ENCODE measurements at places on chromosomes 4 and X.

- no peak for DNase-seq
Measured at GRCh38 chr4:102761296-102761701, 531 bp upstream of the MANBA start.

GRCh38 chr4:26566133-26566532 lies 17.8 kb upstream of the TBC1D19 start:
- DNase-seq = no peak

GRCh38 chrX:119625843-119626242 lies 19.6 kb upstream of the NKRF start:
- DNase-seq = no peak

DNA sequence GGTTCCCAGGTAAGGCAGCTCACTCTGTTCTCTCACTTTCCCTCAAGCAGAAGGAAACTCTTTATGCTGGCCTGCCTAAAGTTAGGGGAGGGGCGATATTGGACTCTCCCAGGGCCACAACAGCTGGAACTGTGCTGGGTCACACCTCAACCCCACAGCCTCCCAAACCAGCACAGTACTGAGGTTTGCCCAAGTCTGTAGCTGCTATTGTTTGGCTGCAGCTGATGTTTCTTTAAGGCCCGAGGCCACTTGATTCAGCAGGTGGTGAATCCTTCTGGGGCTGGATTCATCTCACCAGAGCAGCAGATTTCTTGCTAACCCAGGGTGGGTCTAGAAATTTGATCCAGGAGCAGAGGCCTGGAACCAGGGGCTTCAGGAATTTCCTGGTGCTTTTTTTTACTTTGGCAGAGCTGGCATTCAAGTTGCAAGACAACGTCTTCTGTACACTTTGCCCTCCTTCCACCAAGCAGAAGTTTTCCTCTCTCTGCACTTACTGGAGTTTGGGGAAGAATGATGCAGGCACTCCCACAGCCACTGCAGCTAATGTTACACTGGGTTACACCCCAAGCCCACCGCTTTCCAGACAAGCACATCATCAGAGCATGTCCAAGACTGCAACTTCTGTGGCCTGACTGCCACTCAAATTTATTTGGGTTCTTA lies 544.7 kb upstream of the NDST4 start:
- DNase-seq = no peak

- DNase-seq = no peak
Measured at GRCh38 chrX:47351706-47352105, 18.7 kb upstream of the ZNF157 start.

- DNase-seq = no peak
Measured at GRCh38 chr4:150164956-150165629, 86.8 kb downstream of the DCLK2 start.

DNA sequence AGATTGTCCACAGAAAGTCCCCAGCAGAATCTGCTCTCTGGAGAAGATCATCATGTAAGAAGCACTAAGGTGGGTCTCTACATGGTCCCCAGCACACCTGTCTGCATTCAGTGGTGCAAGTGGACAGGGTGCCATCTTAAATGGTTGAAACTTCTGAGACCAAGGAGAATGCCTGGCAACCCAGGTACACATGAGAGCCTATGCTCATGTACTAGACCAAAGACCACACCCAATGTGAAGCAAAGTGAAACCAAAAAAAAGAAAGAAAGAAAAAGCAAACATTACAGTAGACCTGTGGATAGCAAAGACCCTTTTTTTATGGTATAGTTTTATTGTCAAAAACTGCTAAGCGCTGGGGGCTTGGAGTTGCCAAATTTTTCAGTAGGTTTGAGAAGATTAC lies 15.0 kb downstream of the CD40LG start:
- no peak for DNase-seq

- DNase-seq = no peak
Measured at GRCh38 chr4:35300996-35301774, 943.1 kb downstream of the ARAP2 start.

- DNase-seq = no peak
Measured at GRCh38 chr4:108391701-108392455, 223.1 kb upstream of the LEF1 start.

DNA sequence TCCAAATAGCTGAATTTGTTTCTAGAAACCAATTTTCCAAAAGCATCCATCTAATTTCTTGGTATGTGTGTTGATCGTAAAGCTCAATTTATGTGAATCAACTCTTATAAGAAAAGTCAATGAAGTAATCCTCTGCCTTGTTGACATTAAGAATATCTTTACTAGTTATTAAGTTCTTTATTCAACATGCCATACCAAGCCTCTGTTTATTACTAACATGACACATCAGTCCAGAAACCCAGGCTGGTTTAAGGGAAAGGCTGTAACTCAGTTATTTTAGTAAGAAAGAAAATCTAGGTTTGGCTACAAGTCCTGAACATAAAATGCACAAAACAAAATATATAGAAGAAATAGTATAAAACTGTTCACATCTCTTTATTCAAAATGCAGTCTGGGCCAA lies 48.0 kb downstream of the KLHL34 start:
- DNase-seq = no peak

- no peak for DNase-seq
Measured at GRCh38 chr4:166153548-166153947, 280.5 kb downstream of the TLL1 start.

- DNase-seq = no peak
Measured at GRCh38 chr4:81039351-81039972, 9.0 kb downstream of the BMP3 start.

- DNase-seq = no peak
Measured at GRCh38 chrX:11059933-11060332, 51.2 kb upstream of the HCCS start.

- DNase-seq = no peak
Measured at GRCh38 chr4:158914218-158914617, 145.4 kb downstream of the FNIP2 start.

GRCh38 chr4:85937507-85937906 lies 422.3 kb downstream of the MAPK10 start:
- no peak for DNase-seq

- no peak for DNase-seq
Measured at GRCh38 chr4:74262522-74262921, 45.7 kb upstream of the EPGN start.

- no peak for DNase-seq
Measured at GRCh38 chr4:175147233-175147632, 229.1 kb downstream of the ADAM29 start.

DNA sequence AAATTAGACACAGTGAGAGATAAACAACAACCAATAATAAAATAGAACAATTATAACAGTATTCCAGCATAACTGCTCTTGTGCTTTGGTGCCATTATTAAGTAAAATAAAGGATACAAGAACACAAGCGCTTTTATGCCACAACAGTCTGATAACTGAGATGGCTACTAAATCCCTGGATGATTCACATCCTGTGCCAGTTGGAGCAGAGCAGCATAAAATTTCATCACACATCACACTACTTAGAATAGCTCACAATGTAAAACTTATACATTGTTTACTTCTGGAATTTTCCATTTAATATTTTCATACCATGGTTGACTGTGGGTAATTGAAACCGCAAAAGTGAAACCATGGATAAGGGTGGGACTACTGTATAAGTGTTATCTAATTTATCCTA lies 399.9 kb upstream of the CNKSR2 start:
- no peak for DNase-seq

- DNase-seq = no peak
Measured at GRCh38 chrX:102624105-102624504, 24.8 kb downstream of the ARMCX5 start.

- no peak for DNase-seq
Measured at GRCh38 chrX:136835761-136836160, 44.8 kb downstream of the RBMX start.

GRCh38 chr4:88828842-88829571 lies 131.4 kb upstream of the NAP1L5 start:
- no peak for DNase-seq

- no peak for DNase-seq
Measured at GRCh38 chr4:124030147-124030546, 633.6 kb downstream of the SPRY1 start.

DNA sequence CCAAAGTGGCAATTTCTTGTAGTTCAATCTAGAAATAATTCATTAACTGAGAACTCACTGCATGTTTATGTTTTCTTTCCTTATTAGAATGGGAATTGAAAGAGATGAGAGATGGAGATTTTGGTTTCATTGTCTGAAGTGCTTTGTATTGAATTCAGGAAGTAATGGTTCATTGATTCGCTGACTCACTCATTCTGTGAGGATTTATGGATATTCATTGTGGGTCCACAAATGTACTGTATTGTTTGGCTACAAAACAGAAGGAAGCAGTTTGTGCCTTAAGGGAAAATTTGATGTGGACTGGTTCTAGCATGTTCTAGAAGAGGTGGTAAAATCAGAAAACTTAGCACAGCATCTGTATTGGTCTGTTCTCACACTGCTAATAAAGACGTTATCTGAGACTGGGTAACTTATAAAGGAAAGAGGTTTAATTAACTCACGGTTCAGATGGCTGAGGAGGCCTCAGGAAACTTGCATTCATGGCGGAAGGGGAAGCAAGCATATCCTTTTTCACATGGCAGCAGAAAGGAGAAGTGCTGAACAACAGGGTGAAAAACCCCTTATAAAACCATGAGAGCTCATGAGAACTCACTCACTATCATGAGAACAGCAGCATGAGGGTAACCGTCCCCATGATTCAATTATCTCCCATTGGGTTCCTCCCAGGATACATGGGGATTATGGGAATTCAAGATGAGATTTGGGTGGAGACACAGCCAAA lies 132.3 kb upstream of the VCX3A start:
- DNase-seq = no peak

- no peak for DNase-seq
Measured at GRCh38 chrX:53631156-53631555, 55.4 kb downstream of the HUWE1 start.

- DNase-seq = no peak
Measured at GRCh38 chr4:119765951-119766350, 137.3 kb upstream of the PDE5A start.

- DNase-seq = no peak
Measured at GRCh38 chrX:10167573-10167972, 10.8 kb downstream of the CLCN4 start.

- peak; percentile 70 for DNase-seq
Measured at GRCh38 chrX:72100051-72100755, 31.5 kb downstream of the RTL5 start.

GRCh38 chr4:136934601-136935000 lies 597.7 kb downstream of the PCDH18 start:
- DNase-seq = no peak

DNA sequence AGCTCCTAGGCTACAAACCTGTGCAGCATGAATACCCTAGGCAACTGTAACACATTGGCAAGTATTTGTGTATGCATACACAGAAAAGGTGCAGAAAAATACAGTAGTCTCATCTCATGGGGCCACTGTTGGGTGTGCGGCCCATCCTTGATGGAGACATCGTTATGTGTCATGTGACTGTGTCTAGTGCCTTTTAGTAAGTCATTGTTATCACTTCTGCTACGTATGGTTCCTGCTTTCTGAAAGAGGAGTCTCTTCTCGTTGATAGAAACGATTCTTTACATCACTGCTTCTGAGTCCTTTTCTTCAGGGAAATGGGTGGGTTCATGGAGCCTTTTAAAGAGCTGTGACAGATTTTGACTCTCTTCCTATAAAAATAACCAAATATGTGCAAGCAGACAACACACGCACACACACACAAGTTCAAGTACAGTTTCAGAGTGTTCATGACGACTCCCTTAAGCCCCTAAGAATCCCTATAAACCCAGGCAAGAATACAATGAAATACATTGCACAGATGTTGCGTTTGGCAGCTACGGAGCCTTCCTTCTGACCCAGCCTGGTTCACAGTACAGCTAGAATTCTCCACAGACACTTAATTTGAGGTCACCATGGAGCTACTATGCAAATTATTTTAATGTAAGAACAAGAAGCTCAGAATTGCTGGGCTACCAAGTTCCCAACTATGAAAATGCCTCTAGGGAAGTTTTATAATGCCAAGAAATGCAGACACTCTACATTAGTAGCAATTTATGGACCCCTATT lies 10.2 kb upstream of the STK32B start:
- no peak for DNase-seq

- DNase-seq = no peak
Measured at GRCh38 chr4:53695540-53696463, 104.5 kb upstream of the LNX1 start.

GRCh38 chr4:176099314-176099713 lies 33.7 kb downstream of the WDR17 start:
- no peak for DNase-seq

GRCh38 chr4:132334081-132334480 lies 815.0 kb upstream of the PCDH10 start:
- no peak for DNase-seq

GRCh38 chrX:50167366-50167765 lies 33.4 kb downstream of the AKAP4 start:
- no peak for DNase-seq

DNA sequence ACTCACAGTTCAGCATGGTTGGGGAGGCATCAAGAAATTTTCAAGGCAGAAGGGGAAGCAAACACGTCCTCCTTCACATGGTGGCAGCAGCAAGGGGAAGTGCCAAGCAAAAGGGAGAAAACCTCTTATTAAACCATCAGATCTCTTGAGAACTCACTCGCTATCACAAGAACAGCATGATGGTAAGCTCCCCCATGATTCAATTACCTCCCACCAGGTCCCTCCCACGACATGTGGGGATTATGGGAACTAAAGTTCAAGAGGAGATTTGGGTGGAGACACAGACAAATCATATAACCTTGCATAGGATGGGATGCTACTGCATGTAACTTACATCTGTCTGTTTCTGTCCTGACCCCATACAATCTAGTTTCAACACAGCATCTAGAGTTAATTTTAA lies 511.8 kb upstream of the ARX start:
- DNase-seq = no peak

DNA sequence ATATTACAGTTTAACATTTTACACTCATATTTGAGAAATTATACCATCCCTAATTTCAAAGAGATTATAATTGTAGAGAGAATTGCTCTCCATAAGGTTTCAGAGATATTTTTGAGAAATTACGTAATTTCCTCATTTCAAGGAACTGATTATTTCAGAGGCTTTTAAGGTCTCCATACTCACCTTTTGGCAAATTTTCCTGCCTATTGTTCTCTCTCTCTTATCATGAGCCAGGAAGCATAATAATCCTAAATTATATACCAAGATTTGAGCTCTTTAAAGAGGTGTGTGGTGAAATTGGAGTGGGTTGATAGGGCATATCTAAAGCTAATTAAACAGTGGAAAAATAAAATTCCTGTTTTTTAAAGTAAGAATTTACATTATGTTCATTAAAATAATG lies 248.9 kb upstream of the FTHL17 start:
- no peak for DNase-seq

DNA sequence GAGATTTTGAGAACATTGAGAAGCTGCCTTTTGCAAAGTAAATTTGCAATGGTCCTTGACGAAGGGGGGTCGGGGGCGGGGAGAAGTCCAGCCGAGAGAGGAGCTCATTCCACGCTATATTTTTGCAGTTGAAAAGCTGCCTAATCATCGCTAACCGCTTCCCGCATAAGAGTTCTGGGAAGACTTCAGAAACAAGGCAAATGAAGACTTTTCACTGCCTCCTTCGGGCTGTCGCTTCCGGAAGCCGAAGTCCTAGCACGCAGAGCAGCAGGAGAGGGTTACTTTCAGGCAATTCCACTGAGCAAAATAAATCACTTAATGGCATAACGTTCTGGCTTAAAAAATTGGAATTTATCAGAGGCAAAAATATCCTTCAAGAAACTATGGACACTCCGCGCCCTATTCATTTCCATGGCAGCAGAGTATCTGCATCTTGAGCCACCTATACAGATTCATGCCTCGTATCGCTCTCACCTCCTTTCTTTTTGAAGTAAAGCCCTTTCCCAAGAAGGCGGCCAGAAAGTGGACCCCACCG lies 2.6 kb upstream of the LRAT start:
- DNase-seq = no peak

Data from CD4-positive, alpha-beta T cell treated with Interleukin-10 for 1 hour (primary cell).